ENCODE measurements at places on chromosomes 16 and 17. TPM values are rescaled to one million over a fixed set of nuclear protein-coding genes. Genes with fewer than 3 reads are reported as not detected.

DNA sequence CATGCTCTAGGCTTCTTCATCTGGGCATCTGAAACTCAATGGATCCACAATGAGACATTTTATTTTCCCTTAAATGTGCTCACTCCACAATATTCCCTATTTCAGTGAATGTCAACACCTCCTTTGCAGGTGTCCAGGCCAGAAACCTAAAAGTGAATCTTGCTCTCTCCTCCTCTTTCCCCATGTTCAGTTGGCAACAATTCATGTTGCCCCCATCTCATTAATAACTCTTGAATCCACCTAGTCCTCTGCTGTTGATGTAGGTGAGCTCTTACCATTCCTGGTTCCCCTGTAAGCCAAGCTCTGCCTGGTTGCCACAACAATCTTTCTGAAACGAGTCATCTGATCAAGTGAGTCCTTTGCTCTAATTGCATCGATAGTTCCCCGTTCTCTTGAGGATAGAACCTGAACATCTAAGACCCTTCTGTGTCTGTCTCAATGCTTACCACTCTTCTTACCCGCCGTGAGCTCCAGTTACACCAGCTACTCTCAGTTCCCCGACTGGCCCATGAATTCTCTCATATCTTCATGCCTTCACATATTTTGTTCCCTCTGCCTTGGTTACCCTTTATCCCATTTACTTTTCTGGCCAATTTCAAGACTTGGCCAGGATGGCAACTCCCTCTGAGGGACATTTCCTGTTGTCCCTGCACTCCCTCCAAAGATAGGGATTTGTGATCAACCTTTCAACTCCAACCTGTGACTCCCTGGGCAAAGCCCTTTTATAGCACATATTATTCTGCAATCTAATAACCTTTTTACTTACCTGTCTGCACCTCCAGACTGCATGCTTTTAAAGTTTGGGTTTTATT lies 35.9 kb downstream of the HLF start:
- H3K27me3 ChIP-seq, result no peaks in the 10 kb centered on the region
- no peak overlapping the region for H3K4me3 ChIP-seq
- no peak overlapping the region for H3K27ac ChIP-seq
- no peak for DNase-seq

DNA sequence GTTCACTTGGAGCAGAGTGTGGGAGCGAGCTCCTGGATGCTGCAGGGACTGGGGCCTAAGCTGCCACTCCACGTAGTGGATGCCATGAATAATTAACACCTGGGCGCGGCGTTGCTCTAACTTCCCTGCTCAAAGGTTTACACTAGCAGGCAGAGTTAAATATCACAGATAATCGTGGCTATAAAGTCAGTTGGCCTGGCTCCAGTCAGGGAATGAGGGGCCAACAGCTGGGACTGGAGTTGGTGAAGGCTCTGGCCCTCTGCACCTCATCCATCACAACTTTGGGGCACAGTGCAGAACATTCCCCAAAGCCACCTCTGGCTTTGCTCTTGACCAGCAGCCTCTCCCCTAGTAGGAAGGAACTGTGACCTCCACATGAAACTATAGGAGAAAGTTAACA lies 10.9 kb downstream of the HOXB4 start:
- H3K27me3 ChIP-seq, result no peaks in the 10 kb centered on the region
- peaks cover 3% of the 10 kb centered on the region for H3K36me3 ChIP-seq
- no peak overlapping the region for H3K27ac ChIP-seq
- no peak overlapping the region for H3K4me3 ChIP-seq

DNA sequence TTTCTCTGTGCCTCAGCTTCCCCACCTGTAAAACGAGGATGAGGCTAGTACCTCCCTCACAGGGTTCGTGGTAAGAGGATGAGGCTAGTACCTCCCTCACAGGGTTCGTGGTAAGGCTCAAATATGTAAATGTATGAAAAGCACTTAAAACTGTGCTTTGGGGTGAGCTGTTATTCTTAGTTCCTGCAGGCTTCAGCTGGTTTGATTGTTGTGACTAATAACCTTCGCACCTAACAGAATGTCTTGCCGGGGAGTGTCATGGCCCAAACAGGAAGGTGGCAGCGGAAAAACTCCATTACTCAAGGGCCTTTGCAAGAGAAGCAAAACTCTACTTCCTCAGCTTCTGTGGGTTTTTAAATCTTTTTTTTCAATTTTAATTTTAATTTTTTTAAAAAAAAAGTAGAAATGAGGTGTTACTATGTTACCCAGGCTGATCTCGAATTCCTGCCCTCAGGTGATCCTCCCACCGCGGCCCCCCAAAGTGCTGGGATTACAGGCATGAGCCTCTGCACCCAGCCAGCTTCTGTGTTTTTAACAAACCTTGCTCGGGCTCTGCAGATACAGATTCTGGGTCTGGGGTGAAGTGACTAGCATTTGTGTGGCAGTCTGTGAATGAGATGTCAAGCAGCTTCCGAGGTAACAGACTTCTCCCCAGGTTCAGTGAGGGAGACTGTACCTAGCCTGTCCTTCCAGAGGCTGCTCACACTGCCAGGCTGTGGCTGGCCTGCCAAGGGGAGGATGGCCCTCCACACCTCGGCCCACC lies 103.0 kb downstream of the RAB11FIP4 start:
- no peaks in the 10 kb centered on the region for H3K36me3 ChIP-seq
- H3K27me3 ChIP-seq, result peaks cover 15% of the 10 kb centered on the region
- no peak overlapping the region for H3K4me3 ChIP-seq
- H3K27ac ChIP-seq, result no peak overlapping the region

DNA sequence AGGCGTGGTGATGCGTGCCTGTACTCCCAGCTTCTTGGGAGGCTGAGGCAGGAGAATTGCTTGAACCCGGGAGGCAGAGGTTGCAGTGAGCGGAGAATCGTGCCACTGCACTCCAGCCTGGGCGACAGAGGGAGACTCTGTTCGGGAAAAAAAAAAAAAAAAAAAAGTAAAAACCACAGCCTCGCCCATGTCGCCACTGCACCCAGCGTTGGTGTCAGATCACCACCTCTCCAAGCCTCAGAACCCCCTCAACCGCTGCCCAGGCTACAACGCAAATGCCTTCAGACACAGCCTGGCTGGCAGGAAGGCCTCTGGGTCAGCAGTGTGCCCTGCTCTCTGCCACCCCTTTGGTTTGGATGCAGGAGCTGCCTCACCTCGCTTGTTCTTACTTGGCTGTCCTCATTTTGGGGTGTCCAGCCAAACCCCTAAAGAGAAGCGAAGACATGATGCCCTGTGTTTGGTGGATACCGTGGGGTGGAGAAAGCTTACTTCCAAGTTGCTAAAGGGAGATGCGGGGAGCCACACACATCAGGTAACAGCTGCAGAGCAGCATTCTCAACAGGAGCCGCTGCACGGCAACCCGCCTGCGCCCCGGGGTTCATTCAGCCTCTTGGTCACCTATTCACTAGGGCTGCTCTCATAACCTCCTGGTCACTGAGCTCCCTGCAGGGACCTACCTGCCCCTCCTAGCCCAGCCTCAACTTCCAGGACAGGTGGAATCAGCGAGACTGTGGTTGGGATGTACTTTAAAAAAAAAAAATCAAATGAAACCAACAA lies 13.0 kb upstream of the CYTH1 start:
- H3K4me3 ChIP-seq, result no peak overlapping the region
- no peaks in the 10 kb centered on the region for H3K27me3 ChIP-seq
- H3K27ac ChIP-seq, result no peak overlapping the region
- peaks cover 24% of the 10 kb centered on the region for H3K4me1 ChIP-seq
- peaks cover 63% of the 10 kb centered on the region for H3K36me3 ChIP-seq

DNA sequence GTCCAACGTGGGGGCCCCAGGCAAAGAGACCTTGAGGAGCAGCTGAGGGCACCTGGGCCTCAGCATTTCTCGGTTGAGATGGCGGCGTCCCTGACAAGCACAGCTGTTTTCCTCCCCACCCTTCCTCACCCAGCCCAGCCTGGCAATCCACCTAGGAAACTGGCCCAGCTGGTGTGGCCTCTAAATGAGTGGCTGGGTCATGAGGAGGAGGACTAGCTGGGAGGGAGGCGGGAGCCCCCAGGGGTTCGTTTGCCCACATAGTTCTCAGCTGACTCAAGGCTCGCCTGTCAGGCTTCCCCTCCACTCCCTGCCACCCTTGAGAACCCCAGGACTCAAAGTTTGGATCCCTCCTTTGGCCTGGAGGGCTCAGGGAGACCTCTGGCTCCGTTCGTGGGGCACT lies 5.9 kb downstream of the RNF222 start:
- H3K36me3 ChIP-seq, result no peaks in the 10 kb centered on the region
- H3K27me3 ChIP-seq, result 0 out of 2 replicates have a peak, but pooled peaks cover 3% of the 10 kb centered on the region
- H3K27ac ChIP-seq, result no peak overlapping the region
- no peak for DNase-seq
- H3K4me3 ChIP-seq, result no peak overlapping the region

DNA sequence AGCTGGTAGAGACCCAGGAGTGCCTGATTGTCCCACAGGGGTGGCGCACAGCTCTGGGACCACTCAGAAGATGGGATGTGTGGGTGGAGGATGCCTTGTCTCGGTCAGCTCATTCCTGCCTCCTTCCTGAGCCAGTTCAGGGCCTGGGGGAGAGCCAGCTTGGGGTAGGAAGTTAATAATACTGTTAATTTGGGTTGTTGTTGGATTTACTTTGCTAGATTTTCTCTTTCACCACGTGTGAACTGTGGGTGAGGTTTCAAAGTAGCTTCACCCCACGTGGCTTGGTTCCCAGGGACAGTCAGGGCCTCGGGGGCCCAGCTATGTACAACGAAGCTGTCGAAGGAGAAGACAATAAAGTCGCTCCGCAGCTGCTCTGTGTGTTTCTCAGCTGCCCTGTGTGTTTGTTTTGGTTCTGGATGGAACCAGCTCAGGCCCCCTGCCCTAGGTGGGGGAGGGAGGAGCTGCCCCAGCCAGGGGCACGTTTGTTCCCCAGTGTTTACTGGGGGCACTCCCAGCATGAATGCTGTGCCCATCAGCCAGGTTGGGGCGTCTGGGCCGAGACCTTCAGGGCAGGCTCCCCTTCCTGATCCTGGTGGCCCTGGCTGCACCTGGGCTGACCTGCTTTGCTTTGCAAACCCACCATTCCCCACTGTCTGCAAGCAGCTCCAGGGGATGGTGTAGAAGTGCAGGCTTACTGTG lies 2.3 kb downstream of the NUDT16L1 start:
- H3K36me3 ChIP-seq, result peaks cover 64% of the 10 kb centered on the region
- no peak overlapping the region for H3K27ac ChIP-seq
- no peak for DNase-seq
- H3K4me1 ChIP-seq, result peaks cover 14% of the 10 kb centered on the region
- H3K4me3 ChIP-seq, result no peak overlapping the region

Gene VPS35L
- total RNA-seq, result 20.9 TPM

DNA sequence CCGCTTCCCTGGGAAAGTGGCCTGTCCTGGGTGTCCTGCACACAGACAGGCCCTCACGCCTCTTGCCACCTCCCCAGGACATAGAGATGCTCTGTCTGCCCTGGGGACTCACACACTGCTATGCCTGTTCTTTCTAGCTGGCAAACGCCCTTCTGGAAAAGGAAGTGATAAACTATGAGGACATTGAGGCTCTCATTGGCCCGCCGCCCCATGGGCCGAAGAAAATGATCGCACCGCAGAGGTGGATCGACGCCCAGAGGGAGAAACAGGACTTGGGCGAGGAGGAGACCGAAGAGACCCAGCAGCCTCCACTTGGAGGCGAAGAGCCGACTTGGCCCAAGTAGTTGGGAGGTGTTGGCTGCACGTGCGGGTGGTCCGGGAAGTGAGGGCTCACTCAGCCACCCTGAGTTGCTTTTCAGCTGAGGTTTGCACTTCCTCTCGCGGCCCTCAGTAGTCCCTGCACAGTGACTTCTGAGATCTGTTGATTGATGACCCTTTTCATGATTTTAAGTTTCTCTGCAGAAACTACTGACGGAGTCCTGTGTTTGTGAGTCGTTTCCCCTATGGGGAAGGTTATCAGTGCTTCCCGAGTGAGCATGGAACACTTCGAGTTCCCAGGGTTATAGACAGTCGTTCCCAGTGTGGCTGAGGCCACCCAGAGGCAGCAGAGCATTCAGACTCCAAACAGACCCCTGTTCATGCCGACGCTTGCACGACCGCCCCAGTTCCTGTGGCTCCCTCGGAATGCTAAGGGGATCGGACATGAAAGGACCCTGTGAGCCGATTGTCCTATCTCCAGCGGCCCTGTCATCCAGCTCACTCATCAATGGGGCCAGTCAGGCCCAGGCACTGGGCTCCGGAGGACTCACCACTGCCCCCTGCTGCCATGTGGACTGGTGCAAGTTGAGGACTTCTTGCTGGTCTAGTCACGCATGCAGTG lies 3.5 kb upstream of the RPL13 start:
- peaks cover 23% of the 10 kb centered on the region for H3K4me1 ChIP-seq
- H3K27me3 ChIP-seq, result no peaks in the 10 kb centered on the region
- H3K36me3 ChIP-seq, result peaks cover 65% of the 10 kb centered on the region

DNA sequence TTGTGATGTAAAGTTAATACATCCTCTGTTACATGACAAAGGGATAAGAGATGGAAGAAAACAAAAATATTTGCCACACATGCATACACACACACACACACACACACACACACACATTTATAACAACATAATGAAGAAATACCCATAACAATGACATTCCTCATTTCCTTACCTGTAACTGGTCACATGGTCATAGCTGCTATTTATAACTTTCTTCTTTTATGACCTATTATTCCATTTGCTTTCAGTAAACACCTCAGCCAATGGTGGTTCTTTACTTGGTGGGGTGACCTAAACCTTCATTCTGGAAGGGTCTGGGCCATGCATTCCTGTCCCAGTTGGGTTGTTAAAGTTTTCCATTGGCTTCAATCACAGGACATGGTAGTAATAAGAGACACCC lies 5.3 kb downstream of the MT2A start:
- 0 out of 2 replicates have a peak overlapping the region, but pooled peaks have one; percentile 1 for H3K4me3 ChIP-seq
- H3K36me3 ChIP-seq, result no peaks in the 10 kb centered on the region
- no peaks in the 10 kb centered on the region for H3K27me3 ChIP-seq
- peaks cover 55% of the 10 kb centered on the region for H3K4me1 ChIP-seq
- H3K27ac ChIP-seq, result peak overlapping the region; percentile 60

DNA sequence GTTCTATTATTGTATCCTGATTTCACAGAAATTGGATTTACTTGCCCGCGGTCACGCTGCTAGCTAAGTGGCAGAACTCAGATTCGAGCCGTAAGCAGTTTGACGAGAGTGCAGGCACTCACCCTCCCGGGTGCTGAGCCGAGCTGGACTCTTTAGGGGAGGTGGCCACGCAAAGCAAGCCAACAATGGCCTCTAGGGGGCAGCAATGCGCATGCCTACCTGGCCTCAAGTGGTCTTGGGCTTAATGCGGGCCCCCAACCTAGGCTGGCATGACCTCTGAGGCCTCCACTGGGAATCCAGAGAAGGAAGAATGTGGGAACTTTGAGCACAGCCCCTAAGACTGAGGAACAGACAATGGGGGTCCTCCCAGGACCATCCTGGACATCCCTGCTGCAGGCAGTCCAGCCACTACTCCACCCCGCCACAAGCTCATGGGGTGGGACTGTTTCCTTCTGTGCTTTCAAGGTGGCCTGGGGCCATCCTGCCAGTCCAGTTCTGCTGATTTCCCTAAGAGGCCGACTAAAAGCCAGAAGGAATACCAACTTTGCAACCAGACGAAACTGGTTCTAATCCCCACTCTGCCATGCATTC lies 276.5 kb downstream of the XYLT1 start:
- peaks cover 13% of the 10 kb centered on the region for H3K36me3 ChIP-seq
- no peaks in the 10 kb centered on the region for H3K27me3 ChIP-seq
- no peaks in the 10 kb centered on the region for H3K4me1 ChIP-seq
- no peak overlapping the region for H3K4me3 ChIP-seq
- H3K27ac ChIP-seq, result no peak overlapping the region

Gene GJC1
- total RNA-seq, result 36.4 TPM
